ENCODE measurements at places on chromosomes 1 and 21.

DNA sequence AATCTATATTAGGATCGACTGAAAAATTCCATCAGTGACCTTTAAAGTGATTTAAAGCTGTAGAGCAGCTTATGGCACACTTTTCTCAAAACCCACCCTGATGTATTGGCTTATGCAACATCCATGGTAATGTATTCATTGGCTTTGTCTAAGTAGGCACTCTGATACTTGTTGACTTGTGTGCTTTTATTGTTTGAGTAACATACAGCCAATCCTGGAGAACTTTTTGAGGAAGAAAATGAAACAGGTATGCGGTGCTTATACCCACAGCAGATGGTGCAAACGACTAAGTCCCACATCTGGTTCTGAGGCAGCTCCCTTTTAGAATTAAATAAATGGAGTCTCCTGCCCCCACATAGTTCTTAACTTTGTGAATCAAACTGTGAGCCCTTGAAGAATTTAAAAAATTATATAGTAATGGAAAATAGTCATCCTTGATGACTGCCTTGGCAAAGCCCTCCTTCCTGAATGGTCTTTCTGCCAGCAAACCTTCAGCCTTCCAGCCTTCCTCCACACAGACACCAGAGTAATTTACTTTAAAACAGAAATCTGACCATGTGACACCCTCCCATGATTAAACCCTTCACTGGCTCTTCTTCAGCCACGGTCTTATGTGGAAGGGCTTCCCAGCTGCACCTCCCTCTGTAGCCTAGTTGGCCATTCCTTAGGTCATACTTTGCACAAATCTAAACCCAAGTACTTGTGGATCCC, 116.0 kb downstream of the BCAR3 start:
- DNase-seq, result no peak

GRCh38 chr1:218846181-218846580, 327.5 kb upstream of the LYPLAL1 start:
- no peak for DNase-seq

DNA sequence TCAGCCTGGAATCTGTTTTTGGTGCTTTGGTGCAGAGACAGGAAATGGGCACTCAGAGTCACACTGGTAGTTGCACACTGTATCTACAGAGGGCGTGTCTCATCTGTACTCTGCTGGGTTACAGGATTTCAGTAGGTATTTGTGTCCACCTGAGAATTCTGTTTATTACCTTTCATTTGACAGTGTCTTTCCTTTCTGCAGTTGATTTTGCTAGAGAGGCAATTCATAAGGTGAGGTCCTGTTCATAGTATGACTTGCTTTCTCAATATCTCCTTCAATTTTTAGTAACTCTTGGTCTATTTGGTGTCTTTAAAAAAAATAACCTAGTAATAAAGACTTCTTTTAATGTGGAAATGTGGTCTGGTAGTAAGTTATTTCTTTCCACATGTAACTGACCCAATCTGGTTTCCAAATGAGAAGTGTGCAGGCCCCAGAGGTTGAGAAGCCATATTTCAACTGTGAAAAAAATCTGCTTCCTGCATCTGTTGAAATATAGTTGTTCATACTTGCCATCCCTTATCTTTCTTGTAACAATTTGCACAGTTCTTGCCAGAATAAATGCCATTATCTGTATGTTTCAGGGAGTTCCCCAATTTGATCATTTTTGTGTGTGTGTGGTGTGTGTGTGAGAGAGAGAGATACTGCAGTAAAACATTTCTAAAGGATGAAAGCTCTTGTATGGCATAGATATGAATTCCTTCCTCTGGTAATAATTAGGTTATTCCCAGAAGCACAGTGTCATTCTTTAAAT, 78.4 kb upstream of the DNAJC6 start:
- no peak for DNase-seq

GRCh38 chr1:65059930-65060538, 88.0 kb upstream of the AK4 start:
- DNase-seq, result no peak

- no peak for DNase-seq
Measured at GRCh38 chr21:39518847-39519210, 67.1 kb downstream of the SH3BGR start.

DNA sequence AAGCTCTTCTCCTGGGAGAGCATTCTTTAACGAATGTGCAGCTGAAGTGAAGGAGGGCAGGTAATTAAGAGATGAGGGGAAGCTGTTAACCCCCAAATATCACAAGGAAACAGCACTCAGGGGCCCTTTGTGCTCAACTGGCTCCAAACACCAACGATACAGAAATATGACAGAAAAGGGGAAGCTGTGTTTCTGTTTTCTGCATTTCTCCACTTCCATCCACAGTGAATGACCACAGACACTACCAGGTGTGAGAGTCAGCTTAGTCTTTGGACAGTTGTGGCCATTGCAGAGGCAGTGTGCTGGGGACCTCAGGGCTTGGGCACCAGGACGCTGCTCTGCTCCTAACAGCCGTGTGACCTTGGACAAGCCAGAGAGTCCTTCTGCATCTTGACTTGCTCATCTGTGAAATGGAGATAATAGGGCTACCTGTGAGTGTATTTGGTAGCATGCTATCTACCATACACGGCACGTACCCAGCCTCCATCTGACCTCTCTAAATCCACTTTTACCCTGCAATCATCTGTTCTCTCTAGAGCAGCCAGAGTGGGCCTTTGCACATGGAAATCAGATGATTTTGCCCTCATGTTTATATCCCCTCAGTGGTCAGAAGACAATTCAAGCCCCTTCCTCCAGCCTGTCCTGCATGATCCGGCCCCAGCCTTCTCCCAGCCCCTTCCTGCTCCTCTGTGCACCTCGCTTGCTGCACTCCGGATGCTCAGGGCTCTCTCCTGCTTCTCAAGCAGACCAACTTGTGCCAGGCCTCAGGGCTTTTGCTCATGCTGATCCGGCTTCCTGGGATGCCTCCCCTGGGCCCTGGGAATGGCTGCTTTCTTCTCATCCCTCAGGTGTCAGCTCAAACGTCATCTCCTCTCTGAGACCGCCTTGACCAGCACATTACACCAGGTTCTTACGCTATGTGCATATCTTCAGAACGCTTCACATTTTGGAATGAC, 4.7 kb upstream of the TINAGL1 start:
- no peak for DNase-seq
